SK-N-SH (cell line): ENCODE measurements at places on chromosomes 1 and 21.

DNA sequence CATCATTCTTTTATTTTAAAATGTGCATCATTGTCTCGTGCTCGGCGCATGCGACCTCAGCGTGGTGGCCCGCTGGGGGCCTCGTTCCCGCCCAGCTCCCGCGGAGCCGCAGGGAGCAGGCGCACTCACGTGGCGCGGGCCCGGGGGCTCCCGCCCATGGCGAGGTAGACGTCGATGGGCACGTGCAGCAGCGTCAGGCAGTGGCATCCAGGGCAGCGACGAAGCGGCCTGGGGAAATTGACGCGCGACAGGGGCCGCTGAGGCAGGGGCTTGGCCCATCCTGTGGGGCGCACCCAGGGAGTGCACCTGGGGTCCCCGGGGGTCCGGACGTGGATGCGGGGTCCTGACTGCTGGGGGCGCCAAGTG, 994 bp downstream of the FAM229A start:
- peaks cover 26% of the 10 kb centered on the region; the same call in 1 of the 2 replicates for H3K36me3 ChIP-seq
- DNase-seq: no peak
- H3K4me3 ChIP-seq: no peak overlapping the region
- no peaks in the 10 kb centered on the region for H3K4me1 ChIP-seq

GRCh38 chr21:34365809-34366208, 2.0 kb downstream of the KCNE2 start:
- H3K4me1 ChIP-seq: no peaks in the 10 kb centered on the region; the same call in 1 of the 2 replicates
- H3K27ac ChIP-seq: no peak overlapping the region
- no peaks in the 10 kb centered on the region for H3K36me3 ChIP-seq
- H3K27me3 ChIP-seq: no peaks in the 10 kb centered on the region; the same call in 1 of the 2 replicates
- no peak overlapping the region for H3K4me3 ChIP-seq

DNA sequence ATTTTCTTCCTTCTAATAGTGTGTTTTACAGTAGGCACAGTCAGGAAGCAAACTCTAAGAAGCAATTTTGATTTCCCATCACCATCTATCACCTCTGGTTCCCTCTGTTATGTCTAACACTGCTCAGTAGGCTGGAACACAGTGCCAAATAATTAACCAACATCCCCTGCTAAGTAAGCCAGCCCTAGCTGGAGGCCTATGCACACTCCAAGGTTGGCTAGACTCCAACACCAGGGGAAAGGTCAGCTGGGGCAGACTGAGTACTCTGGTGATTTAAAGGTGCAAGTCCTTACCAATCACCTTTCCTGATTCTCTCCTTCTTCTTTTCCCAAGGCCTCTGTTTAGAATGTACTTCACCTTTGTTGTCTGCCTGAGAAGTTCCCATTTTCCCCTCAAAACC, 46.5 kb upstream of the BEND5 start:
- no peak overlapping the region for H3K27ac ChIP-seq
- DNase-seq: no peak

GRCh38 chr1:158094571-158094970, 86.1 kb upstream of the CD1D start:
- no peak overlapping the region for H3K4me3 ChIP-seq
- no peak for DNase-seq
- no peak overlapping the region for H3K27ac ChIP-seq
- no peaks in the 10 kb centered on the region for H3K4me1 ChIP-seq
- peaks cover 60% of the 10 kb centered on the region for H3K36me3 ChIP-seq

- H3K27me3 ChIP-seq: no peaks in the 10 kb centered on the region
- H3K4me3 ChIP-seq: no peak overlapping the region
- no peaks in the 10 kb centered on the region for H3K36me3 ChIP-seq
- no peak for DNase-seq
- H3K27ac ChIP-seq: no peak overlapping the region
Observed at GRCh38 chr1:238153253-238153652, 262.5 kb upstream of the ZP4 start.
